Activated CD4-positive, alpha-beta T cell treated with anti-CD3 and anti-CD28 coated beads, Interleukin-2, amount 50 U/mL, for 24 hours (primary cell): ENCODE measurements at places on chromosomes 5 and 9.

GRCh38 chr9:115494393-115494792 lies 376.4 kb upstream of the TNC start:
- no peak for DNase-seq

- DNase-seq, result no peak
Observed at GRCh38 chr9:15286161-15286821, 20.7 kb downstream of the TTC39B start.

DNA sequence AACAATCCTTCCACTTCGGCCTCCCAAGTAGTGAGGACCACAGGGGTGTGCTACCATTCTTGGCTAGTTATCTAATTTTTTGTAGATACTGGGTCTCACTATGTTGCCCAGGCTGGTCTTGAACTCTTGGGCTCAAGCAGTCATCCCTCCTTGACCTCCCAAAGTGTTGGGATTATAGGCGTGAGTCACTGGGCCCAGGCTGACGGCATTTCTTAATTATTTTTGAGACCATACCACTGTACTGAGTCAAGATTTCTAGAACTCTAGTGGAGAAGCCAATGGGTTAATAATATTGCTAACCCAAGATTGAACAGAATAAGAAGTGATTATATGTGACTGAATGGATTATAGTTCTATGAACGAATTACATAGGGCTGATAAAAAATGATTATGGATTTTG lies 66.7 kb downstream of the TARS1 start:
- no peak for DNase-seq

DNA sequence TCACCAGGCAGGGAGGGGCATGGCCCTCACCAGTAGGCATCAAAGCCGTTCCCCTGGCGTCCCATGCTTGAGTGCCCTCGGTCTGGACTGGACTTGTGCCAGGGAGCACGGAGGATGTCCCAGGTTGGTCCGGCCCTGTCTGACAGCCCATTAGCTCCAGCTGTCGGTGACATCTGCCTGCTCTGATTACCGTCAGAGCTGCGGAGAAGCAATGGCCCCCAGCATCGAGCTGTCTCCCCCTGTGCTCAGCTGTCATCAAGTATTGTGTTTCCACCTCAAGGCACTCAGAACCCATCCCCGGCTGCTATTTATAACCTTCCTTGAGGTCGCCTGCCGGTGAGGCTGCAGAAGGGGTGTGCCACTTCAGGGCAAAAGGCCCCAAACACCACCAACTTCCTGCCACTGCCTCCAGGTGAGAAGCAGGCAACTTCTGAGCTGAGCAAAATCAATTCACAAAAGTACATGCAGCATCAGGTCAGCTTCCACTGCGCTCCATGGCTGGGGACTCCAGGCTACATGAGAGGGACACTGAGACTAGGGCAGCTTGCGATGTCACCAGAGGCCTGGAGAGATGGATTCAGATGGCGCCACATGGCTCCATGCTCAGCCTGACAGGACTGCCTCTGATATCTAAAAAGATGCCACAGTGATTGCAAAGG lies 142.7 kb downstream of the C5orf15 start:
- no peak for DNase-seq

GRCh38 chr5:61881821-61882487 lies 424.1 kb upstream of the KIF2A start:
- no peak for DNase-seq

- DNase-seq, result no peak
Observed at GRCh38 chr5:141902015-141902814, 21.5 kb upstream of the DELE1 start.

GRCh38 chr5:147190331-147190730 lies 44.5 kb upstream of the STK32A start:
- DNase-seq, result no peak

DNA sequence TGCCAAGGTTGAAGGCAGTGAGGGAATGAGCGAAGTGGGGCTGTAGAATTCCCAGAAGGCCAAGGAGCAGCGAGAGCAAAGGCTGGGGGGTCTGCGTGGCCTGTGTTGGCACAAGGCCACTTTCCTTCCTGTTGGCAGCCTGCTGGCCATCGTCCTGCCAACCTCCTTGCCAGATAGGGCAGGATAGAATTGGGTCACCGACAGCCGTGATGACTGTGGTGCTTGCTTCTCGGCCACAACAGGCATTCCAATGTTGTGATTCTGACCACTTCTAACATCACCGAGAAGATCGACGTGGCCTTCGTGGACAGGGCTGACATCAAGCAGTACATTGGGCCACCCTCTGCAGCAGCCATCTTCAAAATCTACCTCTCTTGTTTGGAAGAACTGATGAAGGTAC lies 18.9 kb downstream of the TRIP13 start:
- DNase-seq, result no peak

GRCh38 chr5:57783693-57784092 lies 301.1 kb upstream of the ACTBL2 start:
- DNase-seq, result no peak

DNA sequence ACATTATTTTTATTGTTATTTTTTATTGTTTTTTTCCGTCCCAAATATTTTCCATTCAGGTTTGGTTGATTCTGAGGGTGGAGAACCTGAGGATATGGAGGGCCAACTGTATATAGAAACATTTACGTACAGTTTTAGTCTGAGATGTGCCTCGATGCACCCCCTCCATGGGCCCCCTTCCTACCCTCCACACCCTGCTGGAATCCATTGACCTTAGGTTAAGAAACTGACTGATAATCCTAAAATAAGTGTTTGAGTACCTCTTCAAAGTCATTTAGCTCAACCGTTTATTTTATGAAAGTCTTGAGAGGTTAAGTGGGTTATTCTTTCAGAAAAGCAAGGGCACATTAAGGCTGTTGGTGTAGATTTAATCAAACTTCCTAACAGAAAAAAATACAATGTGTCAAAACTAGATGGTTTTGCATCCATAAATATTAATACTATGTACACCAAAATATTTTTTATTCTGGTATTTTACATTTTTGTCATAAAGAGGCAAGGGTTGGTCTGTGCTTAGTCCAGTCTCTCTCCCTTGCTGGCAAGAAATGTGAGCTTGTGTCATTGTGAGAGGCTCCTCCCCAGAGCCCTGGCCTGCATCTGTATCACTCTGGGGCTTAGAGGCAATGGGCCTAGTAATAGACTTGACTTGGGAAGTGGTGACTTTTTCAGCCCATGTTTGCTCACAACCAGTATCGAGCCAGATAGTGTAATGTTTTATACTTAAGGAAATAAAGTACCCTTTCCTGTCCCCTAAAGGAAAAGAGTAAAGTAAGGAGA lies 15.7 kb downstream of the MTRR start:
- no peak for DNase-seq

GRCh38 chr9:87089929-87090328 lies 142.6 kb upstream of the GAS1 start:
- no peak for DNase-seq

- DNase-seq, result no peak
Observed at GRCh38 chr5:174402222-174402812, 322.1 kb upstream of the MSX2 start.

DNA sequence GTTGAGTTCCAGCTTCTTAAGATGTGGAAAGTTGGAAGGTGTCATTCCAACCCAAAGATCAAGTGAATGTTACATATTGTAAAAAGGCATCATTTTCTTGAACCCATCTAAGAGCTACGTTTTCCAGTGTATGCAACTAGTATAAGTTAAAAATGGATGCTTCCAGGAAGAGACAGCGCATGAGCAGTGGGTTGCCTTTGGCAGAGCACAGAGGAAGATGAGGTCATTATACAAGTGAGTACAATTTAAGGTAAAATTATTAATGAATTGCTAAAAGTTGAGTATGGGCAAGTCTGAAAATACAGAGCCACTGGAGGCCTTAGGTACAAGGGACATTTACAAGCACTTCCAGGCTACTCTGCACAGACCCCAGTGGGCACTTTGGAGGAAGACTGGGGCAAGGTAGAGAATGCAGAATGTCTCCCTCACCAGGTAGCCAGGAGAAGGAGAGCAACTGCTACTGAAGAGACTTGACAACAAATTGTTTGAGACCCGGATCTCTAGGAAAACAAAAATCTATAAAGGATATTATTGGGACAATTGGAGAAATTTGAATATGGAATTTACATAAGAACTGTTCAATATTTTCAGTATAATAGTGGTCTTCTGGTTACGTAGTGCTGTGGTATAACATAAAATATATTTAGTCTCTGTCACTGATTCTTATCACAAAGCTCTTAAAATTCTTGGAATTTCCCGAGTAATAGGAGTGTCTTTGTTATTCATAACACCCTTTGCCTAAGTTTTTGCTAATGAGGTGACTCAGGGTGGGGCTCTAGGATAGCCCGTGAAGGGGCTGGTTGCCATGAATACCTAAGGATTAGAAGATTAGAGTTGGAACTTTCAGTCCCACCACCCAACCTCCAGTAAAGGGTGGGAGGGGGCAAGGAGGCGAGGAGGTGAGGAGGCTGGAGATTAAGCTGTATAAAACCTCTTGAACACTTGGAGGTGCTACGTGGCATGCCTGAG lies 129.9 kb upstream of the FER start:
- DNase-seq, result no peak
